Stimulated activated CD4-positive, alpha-beta T cell treated with anti-CD3 and anti-CD28 coated beads, TNF-alpha, amount 100 ng/mL, for 24 hours (primary cell): ENCODE measurements at places on chromosomes 7 and 10.

- DNase-seq: no peak
Measured at GRCh38 chr7:146982482-146982881, 865.9 kb downstream of the CNTNAP2 start.

- DNase-seq: no peak
Measured at GRCh38 chr10:50585921-50586739, 37.6 kb downstream of the SGMS1 start.

- DNase-seq: no peak
Measured at GRCh38 chr7:101140339-101140699, 13.4 kb downstream of the SERPINE1 start.

GRCh38 chr10:117363028-117363427, 12.2 kb downstream of the PDZD8 start:
- DNase-seq: no peak

- no peak for DNase-seq
Measured at GRCh38 chr10:122301811-122302115, 30.7 kb downstream of the BTBD16 start.
